ENCODE measurements at places on chromosomes 6 and 20.

GRCh38 chr6:122733259-122733658 lies 46.3 kb upstream of the FABP7 start:
- DNase-seq: no peak

GRCh38 chr20:12528104-12528503 lies 480.7 kb upstream of the SPTLC3 start:
- DNase-seq: no peak

DNA sequence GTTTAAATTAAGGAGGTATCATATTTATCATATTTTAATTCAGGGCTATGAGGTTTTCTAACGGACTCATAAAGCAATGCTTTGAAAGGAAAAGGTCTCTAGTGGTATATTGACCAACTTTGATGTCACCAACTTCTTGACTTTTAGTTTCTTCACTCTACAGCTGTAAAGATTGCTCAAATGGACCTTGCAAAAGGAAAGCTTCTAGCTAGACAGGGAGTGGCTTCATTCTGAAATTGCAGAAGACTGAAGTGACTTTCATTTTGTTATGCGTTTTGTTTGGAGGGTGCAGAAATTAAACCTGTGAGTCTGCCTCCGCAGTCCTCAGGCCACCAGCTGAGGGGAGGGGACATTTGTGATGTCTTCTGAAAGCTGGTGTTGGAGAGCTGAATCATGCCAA lies 95.7 kb downstream of the SLC24A3 start:
- no peak for DNase-seq

- no peak for DNase-seq
Observed at GRCh38 chr6:3252861-3253596, 5.7 kb upstream of the PSMG4 start.

DNA sequence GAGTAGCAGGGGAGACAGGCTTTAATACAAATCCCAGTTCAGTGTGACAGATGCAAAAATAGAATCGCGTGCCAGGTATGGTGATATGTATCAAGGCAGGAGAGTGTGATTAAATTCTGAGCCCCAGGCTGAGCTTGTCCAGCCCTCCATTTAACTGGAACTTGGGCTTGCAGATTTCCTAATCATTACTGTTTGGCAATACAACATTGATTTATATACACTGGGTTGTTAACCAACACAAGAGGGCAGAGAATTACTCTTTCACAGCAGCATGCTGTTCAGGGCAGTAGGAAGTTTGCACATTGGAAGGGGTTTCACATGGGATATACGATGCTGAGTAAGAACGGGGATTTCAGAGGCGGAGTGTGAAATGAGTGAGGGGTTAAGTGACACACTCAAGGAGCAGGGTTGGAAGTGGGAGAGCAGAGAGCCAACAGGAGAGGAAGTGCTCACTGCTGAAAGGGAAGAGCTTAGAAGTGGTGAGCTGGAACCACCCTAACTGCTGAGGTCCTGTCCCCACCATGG lies 70.8 kb upstream of the ATXN1 start:
- DNase-seq: no peak

DNA sequence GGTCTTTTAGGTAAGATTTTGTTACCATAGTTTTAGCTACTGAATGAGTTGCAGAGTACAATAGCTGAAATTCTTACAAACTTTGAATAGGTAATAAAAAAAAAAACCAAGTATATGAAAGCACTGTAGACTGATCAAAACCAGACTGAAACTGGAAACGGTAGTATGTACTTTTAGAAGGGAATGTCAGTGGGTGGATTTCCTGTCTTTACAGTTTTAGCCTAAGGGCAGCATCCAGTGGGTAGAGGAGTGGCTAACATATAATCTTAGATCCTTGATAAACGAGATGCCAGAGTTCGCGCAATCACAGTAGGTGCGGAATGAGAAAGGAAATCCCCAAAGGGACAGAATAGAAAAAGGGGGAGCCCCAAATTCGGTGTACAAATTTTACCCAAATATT lies 385.9 kb upstream of the RUNX2 start:
- no peak for DNase-seq

DNA sequence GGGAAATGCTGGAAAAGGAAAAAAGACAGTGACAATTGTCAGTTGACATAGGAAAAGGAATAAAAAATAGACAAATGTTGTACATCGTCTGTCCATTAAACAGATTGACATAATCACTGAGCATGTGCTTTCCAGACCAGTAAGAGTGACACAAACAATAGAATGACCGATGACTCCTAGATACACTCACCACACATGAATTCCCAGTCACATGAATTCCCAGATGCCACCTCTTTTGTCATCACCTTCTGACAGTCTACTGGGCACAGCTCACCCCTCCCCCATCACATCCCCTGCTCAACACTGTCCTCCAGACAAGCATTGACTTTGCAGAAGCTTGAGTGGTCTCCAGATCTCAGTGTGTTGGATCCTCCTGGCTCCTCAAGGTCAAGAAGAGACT lies 25.9 kb downstream of the POM121L2 start:
- no peak for DNase-seq

DNA sequence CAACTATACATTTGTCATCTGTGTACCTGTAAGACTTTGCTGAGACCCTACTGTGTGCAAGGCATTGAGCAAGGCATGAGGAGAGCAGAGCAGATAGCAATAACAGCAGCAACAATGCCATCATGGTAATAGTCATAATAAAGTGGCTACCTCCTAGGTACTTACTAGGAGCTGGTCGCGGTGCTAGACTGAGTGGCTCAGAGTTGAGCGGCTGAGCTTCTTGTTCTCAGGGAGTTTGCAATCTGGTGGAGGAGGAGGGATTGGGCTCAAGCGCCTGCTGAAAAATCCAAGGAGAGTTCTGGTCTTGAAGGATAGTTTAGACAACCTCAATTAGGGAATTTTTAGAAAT lies 25.3 kb upstream of the CCDC167 start:
- DNase-seq: no peak

DNA sequence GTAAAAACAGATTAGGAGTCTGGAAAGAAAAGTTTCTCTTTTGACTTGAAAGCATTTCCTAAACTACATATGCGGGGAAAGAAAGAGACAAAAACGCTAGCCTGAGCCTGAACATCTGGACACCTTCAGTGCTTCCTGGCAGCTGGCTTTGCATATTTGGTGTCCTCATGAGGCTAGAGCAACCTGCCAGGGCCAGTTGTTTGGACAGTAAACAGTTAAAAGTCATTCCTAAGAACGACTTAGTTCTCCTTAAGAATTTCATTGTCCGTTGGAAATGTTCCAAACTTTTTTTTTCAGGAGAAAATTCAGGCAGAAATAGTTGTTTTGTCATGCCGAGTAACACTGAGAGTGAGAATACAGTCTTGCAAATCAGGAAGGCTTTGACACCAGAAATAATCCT lies 199.8 kb downstream of the SMOC2 start:
- no peak for DNase-seq

DNA sequence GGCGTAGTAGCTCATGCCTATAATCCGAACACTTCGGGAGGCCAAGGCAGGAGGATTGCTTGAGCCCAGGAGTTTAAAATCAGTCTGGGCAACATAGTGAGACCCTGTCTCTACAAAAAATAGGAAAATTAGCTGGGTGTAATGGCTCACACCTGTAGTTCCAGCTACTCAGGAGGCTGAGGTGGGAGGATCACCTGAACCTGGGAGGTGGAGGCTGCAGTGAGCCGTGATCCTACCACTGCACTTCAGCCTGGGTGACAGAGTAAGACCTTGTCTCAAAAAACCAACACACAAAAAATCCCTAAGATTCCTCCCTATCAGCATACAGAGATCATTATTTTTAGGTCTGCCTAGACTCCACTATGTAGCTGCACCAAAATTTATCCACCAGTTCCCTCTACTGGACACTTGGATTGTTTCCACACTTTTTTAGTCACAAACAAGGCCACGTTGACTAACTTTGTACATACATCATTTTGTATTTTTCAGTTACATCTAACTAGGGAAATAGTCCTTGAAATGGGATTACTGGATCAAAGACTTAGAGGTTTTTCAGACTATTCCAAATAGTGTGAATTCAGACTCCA lies 3.6 kb upstream of the PHF1 start:
- DNase-seq: no peak

- no peak for DNase-seq
Observed at GRCh38 chr6:46894433-46894832, 27.3 kb downstream of the ADGRF5 start.

- DNase-seq: no peak
Observed at GRCh38 chr6:90444160-90444714, 142.6 kb downstream of the MAP3K7 start.

GRCh38 chr6:78599526-78599925 lies 267.8 kb upstream of the IRAK1BP1 start:
- DNase-seq: no peak

DNA sequence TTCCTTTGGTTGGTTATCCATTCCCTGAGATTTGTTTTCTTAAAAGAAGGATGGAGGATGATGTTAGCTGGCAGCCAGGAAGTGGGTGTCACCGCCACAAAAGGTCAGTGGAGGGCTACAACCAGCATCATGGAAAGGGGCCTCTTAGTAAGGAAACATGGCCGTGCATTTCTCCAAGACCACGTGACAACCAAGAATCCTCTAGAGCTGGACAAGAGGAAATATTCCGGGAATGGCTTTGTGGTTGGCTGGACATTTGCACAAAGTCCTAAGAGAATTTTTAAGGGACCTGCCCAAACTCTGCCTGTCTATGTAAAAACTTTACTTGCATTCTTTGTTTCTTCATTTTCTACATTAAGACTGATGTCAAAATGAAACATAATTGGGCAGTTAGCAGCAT lies 399.9 kb upstream of the MARCKS start:
- DNase-seq: no peak

- DNase-seq: no peak
Observed at GRCh38 chr20:36181934-36182603, 27.5 kb downstream of the EPB41L1 start.

DNA sequence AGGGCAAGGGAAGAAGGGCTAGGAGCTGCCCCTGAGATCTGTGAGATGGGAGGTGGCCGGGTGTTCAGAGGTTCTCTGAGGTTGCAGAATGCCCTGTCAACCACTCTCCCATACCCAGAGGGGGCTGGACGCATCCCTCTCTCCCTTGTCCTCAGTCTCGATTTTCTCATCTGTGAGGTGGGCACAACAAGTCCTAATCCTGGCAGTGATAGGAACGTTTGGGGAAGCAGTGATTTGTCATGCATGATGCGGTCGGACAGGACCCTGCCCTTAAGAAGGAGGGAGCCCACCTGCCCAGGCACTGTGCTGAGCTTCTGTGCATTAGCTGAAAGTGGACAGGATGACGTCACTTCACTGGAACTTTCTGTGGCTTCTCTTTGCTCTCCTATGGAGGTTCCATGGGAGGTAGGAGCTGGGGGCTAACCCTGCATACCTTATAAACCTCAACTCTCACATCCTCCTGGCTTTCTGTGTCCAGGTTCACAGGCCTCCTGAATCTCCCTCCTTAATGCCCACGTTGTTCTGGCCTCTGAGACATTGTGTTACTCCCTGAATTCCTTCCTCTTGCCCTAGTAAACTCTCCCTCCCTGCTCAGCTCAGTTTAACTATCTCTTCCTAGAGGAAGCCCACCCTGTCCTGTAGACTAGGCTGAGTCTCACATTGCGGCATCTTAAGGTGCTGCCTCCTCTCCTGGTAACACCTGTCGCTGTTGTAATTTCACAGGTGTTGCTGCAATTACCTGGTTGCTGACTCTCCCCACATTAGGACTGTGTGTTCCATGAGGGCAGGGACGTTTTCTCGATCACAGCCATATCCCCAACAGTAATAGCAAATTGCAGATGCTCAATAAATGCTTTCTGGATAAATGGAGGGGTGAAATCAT lies 30.1 kb upstream of the CSNK2A1 start:
- no peak for DNase-seq

GRCh38 chr6:151067684-151068596 lies 171.8 kb upstream of the AKAP12 start:
- DNase-seq: no peak

DNA sequence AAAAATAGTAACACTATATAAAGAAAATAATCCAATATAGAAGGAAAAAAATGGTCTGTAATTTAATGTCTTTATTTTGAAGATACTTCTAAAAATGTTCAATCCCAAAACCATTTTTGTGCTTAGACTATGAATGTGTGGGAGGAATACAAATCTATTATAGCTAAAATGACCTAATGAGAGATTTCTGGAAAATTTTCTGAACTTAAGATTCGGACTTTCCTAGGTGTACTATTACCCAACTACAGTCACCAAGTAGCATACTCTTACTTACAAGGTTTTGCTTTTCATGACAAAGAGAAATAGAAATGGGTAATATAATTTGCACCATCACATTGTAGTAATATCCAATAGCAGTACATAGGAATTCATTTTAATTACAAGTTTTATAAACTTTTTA lies 29.9 kb downstream of the MAP3K7 start:
- no peak for DNase-seq

GRCh38 chr20:46683939-46684750 lies 5.1 kb downstream of the TP53RK start:
- no peak for DNase-seq

DNA sequence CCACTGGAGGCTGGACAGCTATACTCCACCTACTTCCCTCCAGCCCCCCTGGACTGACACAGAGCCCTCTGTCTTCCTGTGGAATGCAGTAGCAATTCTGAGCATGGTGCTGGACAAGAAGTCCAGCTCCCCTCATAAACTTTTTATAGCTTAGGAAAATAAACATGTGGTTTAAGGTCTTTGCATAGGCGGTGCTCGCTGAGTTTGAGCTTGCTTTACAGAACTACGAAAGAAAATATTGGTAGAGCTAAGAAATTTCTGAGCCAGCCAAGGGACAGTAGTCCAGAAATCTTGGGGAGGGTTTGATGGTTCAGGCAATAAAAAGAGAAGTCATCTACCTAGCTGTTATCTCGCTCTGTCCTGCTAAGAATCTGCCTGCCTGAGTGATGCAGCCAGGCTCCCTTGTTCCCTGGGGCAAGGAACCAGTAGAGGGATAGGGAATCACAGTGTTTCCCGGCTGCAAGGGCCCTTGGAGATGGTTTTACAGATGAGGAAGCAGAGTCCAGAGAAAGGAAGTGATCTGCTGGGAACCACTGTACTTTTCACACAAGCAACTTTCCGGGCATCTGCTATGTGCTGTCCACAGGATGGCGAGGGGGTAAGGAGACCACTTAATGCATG lies 343.4 kb downstream of the CDC5L start:
- no peak for DNase-seq

GRCh38 chr6:98824162-98824901 lies 10.0 kb upstream of the POU3F2 start:
- DNase-seq: no peak

GRCh38 chr6:16948396-16948795 lies 153.5 kb upstream of the STMND1 start:
- no peak for DNase-seq

GRCh38 chr6:87623248-87623647 lies 33.3 kb downstream of the ORC3 start:
- no peak for DNase-seq

All from activated T-cell treated with anti-CD3 and anti-CD28 coated beads for 24 hours (primary cell).